CD8-positive, alpha-beta memory T cell (primary cell): ENCODE measurements at places on chromosomes 5 and 9. TPM values are rescaled to one million over a fixed set of nuclear protein-coding genes. Genes with fewer than 3 reads are reported as not detected.

- no peak for DNase-seq
- H3K27ac ChIP-seq = no peak overlapping the region
- no peak overlapping the region for H3K4me3 ChIP-seq
- no peaks in the 10 kb centered on the region for H3K4me1 ChIP-seq
These were observed 141.5 kb downstream of the NSG2 start for GRCh38 chr5:174187001-174187400.

Gene HMMR
- 40.6 TPM for total RNA-seq

Gene ADAMTSL1
- not detected for total RNA-seq

- no peak for DNase-seq
- H3K4me1 ChIP-seq = no peaks in the 10 kb centered on the region
- H3K27ac ChIP-seq = no peak overlapping the region
These were observed 12.4 kb downstream of the SLC30A5 start for GRCh38 chr5:69105996-69106906.

Gene GCNT4
- 1.6 TPM for total RNA-seq

- no peaks in the 10 kb centered on the region for H3K27me3 ChIP-seq
- no peak for DNase-seq
- H3K4me3 ChIP-seq = no peak overlapping the region
- H3K36me3 ChIP-seq = no peaks in the 10 kb centered on the region
These were observed 62.2 kb downstream of the CFAP77 start for GRCh38 chr9:132472199-132472598.

Gene SHOC1
- total RNA-seq = not detected

GRCh38 chr5:130652176-130652575, 512.9 kb downstream of the HINT1 start:
- DNase-seq = no peak
- H3K36me3 ChIP-seq = no peaks in the 10 kb centered on the region
- no peak overlapping the region for H3K4me3 ChIP-seq
- H3K4me1 ChIP-seq = no peaks in the 10 kb centered on the region
- no peaks in the 10 kb centered on the region for H3K27me3 ChIP-seq

GRCh38 chr9:137761793-137762192, 115.8 kb upstream of the CACNA1B start:
- H3K27me3 ChIP-seq = no peaks in the 10 kb centered on the region
- peaks cover 35% of the 10 kb centered on the region for H3K36me3 ChIP-seq
- H3K4me3 ChIP-seq = no peak overlapping the region
- H3K4me1 ChIP-seq = peaks cover 5% of the 10 kb centered on the region

DNA sequence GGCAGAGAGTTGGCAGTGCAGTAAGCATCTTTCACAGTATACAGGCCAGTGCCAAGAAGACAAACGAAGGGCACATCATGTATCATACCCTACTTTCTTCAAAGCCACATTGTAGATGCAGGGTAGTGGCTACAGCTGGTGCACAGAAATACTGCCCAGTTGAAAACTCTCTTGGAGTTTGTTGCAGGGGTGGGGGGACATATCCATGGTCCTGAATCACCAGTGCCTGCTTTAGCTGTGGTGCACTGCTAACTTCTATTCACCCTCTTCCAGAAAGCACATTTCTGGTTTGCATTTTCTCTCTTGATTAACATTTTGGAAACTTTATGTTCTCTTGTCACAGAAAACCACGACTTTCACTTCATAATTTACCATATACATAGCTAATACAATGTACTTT, 196.6 kb downstream of the PAPPA start:
- H3K4me3 ChIP-seq = no peak overlapping the region
- no peak overlapping the region for H3K27ac ChIP-seq
- no peaks in the 10 kb centered on the region for H3K36me3 ChIP-seq
- no peaks in the 10 kb centered on the region for H3K4me1 ChIP-seq
- H3K27me3 ChIP-seq = no peaks in the 10 kb centered on the region
- no peak for DNase-seq

- no peaks in the 10 kb centered on the region for H3K36me3 ChIP-seq
- no peak overlapping the region for H3K4me3 ChIP-seq
- no peaks in the 10 kb centered on the region for H3K4me1 ChIP-seq
- no peak overlapping the region for H3K27ac ChIP-seq
- no peak for DNase-seq
These were observed 413.8 kb upstream of the CD180 start for GRCh38 chr5:67610186-67610912.

Gene SLC44A1
- total RNA-seq = 8.3 TPM

DNA sequence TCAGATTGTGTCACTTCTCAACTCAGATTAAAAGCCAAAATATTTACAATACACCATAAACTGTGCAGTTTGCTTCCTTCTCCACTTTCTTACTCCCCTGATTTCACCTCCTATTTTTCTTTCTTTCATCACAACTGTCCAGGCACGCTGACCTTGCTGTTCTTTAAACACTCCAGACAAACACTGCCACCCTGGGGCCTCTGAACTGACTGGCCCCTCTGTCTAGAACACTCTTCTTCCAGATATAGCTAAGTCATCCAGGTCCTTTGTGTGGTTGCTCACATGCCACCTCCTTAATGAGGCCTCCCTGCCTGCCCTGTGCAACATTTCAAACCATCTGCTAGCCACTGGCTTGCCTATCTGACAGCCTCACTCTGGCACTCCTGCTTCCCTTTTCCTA, 46.6 kb downstream of the ATG10 start:
- no peaks in the 10 kb centered on the region for H3K27me3 ChIP-seq
- no peak overlapping the region for H3K27ac ChIP-seq
- H3K36me3 ChIP-seq = no peaks in the 10 kb centered on the region
- H3K4me3 ChIP-seq = no peak overlapping the region
- no peak for DNase-seq
- no peaks in the 10 kb centered on the region for H3K4me1 ChIP-seq

- DNase-seq = no peak
- H3K4me1 ChIP-seq = peaks cover 21% of the 10 kb centered on the region
- no peak overlapping the region for H3K27ac ChIP-seq
- no peak overlapping the region for H3K4me3 ChIP-seq
These were observed 83.0 kb downstream of the STK10 start for GRCh38 chr5:172104801-172105701.

GRCh38 chr9:36485647-36486328, 85.7 kb upstream of the RNF38 start:
- H3K27ac ChIP-seq = peak overlapping the region; percentile 70
- H3K4me3 ChIP-seq = peak overlapping the region; percentile 57
- DNase-seq = no peak
- H3K36me3 ChIP-seq = no peaks in the 10 kb centered on the region
- peaks cover 44% of the 10 kb centered on the region for H3K4me1 ChIP-seq

DNA sequence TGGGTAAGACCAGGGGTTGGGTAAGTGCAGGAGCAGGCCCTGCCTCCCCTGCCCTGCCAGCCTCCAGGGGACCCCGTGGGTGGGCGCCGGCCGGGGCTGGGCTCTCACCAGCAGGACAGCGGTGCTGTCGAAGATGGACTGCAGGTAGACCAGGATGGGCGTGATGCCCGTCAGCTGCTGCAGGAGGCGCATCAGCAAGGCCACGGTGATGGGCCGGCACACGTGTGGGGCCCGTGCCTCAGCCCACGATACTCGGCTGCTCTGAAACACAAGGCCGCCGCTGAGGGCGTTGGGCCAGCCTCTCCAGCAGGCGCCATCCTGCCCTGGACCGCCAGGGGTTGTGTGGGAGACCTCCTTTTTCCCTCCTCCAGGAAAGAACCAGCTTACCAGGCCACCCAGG, 4.0 kb downstream of the SLC2A6 start:
- H3K27me3 ChIP-seq = no peaks in the 10 kb centered on the region
- no peak overlapping the region for H3K27ac ChIP-seq
- peaks cover 6% of the 10 kb centered on the region for H3K4me1 ChIP-seq
- no peaks in the 10 kb centered on the region for H3K36me3 ChIP-seq
- DNase-seq = no peak

GRCh38 chr9:30329431-30329830, 2055.0 kb upstream of the ACO1 start:
- H3K36me3 ChIP-seq = no peaks in the 10 kb centered on the region
- no peak overlapping the region for H3K4me3 ChIP-seq
- no peaks in the 10 kb centered on the region for H3K4me1 ChIP-seq
- H3K27ac ChIP-seq = no peak overlapping the region
- no peaks in the 10 kb centered on the region for H3K27me3 ChIP-seq

GRCh38 chr5:62783374-62784057, 204.9 kb downstream of the LRRC70 start:
- no peaks in the 10 kb centered on the region for H3K4me1 ChIP-seq
- no peak for DNase-seq
- no peak overlapping the region for H3K27ac ChIP-seq
- peaks cover 3% of the 10 kb centered on the region for H3K27me3 ChIP-seq
- H3K36me3 ChIP-seq = no peaks in the 10 kb centered on the region

Gene SPATA9
- total RNA-seq = not detected

DNA sequence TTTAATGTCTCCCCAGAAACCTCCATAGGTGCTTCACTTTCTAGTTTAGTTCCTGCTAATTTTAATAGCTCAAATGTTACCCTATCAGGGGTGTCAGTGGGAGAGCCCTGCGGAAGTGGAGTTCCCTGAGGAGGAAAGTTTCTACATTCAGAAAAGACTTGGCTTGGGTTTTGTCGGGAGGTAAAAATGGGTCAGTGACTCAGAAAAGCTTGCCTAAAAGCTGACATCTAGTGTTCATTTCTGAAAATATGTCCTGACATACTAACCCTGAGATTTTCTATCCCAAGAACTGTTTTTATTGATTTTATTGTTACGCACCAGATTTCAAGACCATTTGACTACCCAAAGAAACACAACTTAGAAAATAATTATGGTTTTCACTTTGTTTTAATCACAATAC, 40.9 kb upstream of the GLDC start:
- no peak overlapping the region for H3K27ac ChIP-seq
- H3K36me3 ChIP-seq = no peaks in the 10 kb centered on the region
- H3K27me3 ChIP-seq = no peaks in the 10 kb centered on the region
- no peak overlapping the region for H3K4me3 ChIP-seq
- no peak for DNase-seq

Gene NUTM2G
- total RNA-seq = not detected

- no peaks in the 10 kb centered on the region for H3K27me3 ChIP-seq
- H3K36me3 ChIP-seq = no peaks in the 10 kb centered on the region
- no peak overlapping the region for H3K27ac ChIP-seq
- no peak for DNase-seq
These were observed 954.7 kb upstream of the ARRDC3 start for GRCh38 chr5:92337772-92338234.

Gene ECM2
- not detected for total RNA-seq

GRCh38 chr5:167723254-167723871, 568.1 kb upstream of the WWC1 start:
- no peak overlapping the region for H3K4me3 ChIP-seq
- no peak overlapping the region for H3K27ac ChIP-seq
- no peaks in the 10 kb centered on the region for H3K27me3 ChIP-seq
- DNase-seq = peak; percentile 29

DNA sequence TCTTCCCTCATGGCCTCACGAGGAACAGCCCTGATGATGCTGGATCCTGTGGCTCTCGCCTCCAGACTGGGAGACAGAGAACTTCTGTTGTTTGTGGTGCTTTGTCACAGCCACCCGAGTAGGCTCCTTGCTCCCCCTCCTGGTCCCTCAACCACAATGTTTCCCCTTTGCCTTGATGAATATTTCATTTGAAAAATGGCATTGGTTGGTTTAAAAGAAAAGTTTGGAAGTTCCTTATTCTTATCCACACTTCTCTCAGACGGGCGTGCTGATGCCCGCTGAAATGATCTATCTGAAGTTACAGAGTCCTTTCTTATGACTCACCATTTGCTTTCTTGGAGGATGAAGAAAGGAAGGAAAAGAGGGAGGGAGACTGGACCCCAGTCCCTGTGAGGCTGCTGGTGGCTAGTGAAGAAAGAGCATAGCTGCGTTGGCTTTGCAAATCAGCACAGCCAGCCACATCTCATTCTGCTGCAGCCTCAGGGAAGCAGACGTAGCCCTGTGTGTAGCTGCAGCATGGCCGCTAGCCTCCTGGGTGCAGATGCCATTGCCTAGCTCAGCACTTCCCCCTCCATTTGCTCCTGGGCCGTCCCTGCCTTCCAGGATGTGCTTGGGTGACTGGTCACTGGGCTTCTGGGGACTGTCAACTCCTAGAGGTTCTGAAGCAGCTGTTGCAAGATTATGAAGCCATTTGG, 185.9 kb downstream of the ERCC6L2 start:
- peak; percentile 17 for DNase-seq
- H3K27ac ChIP-seq = no peak overlapping the region
- H3K4me3 ChIP-seq = no peak overlapping the region
- H3K27me3 ChIP-seq = no peaks in the 10 kb centered on the region
- H3K36me3 ChIP-seq = no peaks in the 10 kb centered on the region

GRCh38 chr9:91143642-91144041, 218.1 kb downstream of the AUH start:
- no peak overlapping the region for H3K27ac ChIP-seq
- no peak overlapping the region for H3K4me3 ChIP-seq
- no peaks in the 10 kb centered on the region for H3K27me3 ChIP-seq
- H3K4me1 ChIP-seq = no peaks in the 10 kb centered on the region
- DNase-seq = no peak

GRCh38 chr9:6805532-6805931, 47.8 kb downstream of the KDM4C start:
- no peak overlapping the region for H3K27ac ChIP-seq
- DNase-seq = no peak
- no peak overlapping the region for H3K4me3 ChIP-seq

Gene PCAT7
- total RNA-seq = not detected

- no peak for DNase-seq
- H3K36me3 ChIP-seq = no peaks in the 10 kb centered on the region
- H3K27me3 ChIP-seq = no peaks in the 10 kb centered on the region
- H3K27ac ChIP-seq = no peak overlapping the region
These were observed 52.3 kb downstream of the POC5 start for GRCh38 chr5:75664979-75665378.

- no peak overlapping the region for H3K27ac ChIP-seq
- no peak overlapping the region for H3K4me3 ChIP-seq
- H3K4me1 ChIP-seq = no peaks in the 10 kb centered on the region
- H3K27me3 ChIP-seq = peaks cover under 1% of the 10 kb centered on the region
- DNase-seq = no peak
These were observed 43.9 kb upstream of the CEP72 start for GRCh38 chr5:568061-568781.

- DNase-seq = no peak
- H3K4me1 ChIP-seq = peaks cover 15% of the 10 kb centered on the region
- no peaks in the 10 kb centered on the region for H3K27me3 ChIP-seq
- H3K27ac ChIP-seq = no peak overlapping the region
- H3K4me3 ChIP-seq = no peak overlapping the region
- H3K36me3 ChIP-seq = no peaks in the 10 kb centered on the region
These were observed 202.0 kb upstream of the NR3C1 start for GRCh38 chr5:143605403-143606005.

Gene DEPDC1B
- total RNA-seq = 11.3 TPM

Gene CRHBP
- not detected for total RNA-seq

Gene GABRA1
- total RNA-seq = not detected

DNA sequence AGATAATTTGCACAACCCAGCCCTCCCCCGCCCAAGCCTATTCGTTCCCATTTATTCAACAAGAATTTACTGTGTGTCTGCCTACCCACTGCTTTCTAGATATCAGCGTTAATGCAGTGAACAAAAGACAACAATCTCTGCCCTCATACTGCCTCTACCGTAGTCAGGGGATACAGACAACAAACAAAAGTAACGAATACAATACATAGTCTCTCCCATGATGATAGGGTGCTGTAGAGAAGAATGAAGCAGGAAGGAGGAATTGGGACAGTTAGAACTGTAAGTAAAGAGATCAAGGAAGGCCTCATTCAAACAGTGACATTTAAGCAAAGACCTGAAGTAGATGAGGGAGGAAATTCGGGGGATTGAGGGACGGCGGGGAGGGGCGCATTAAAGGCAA, 1.7 kb downstream of the GFM2 start:
- H3K4me1 ChIP-seq = peaks cover 33% of the 10 kb centered on the region
- H3K27me3 ChIP-seq = no peaks in the 10 kb centered on the region
- peaks cover 4% of the 10 kb centered on the region for H3K36me3 ChIP-seq
- no peak overlapping the region for H3K4me3 ChIP-seq
- no peak for DNase-seq

Gene TLX3
- not detected for total RNA-seq

Gene PCDHB11
- not detected for total RNA-seq

GRCh38 chr9:134304261-134304660, 22.0 kb upstream of the RXRA start:
- DNase-seq = no peak
- no peaks in the 10 kb centered on the region for H3K27me3 ChIP-seq
- peaks cover 7% of the 10 kb centered on the region for H3K4me1 ChIP-seq
- H3K36me3 ChIP-seq = no peaks in the 10 kb centered on the region
